ENCODE measurements at places on chromosomes 13 and 19.

DNA sequence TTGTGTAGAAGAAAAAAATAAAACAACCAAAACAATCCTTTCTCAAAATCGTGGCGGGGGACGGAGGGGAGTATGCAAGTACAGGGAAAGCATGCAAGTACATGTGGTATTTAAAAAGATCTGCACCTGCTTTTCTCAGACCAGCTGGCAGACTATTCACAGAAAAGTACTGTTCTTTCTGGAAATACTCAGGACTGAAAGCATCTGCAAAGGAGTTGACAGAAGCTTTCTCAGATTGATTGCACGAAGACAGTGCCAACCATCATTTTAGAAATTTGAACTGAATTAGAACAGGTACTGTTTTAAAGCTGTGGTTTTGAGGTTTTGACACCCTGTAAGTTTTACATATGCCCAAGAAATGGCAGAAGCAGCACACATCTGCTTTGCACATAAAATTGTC is 19.8 kb upstream of the PCDH8 start:
- no peak for DNase-seq

- DNase-seq: no peak
Measured at GRCh38 chr13:68176475-68176874, 946.3 kb upstream of the PCDH9 start.

GRCh38 chr19:3366753-3367627 is 607 bp downstream of the NFIC start:
- DNase-seq: no peak

- DNase-seq: no peak
Measured at GRCh38 chr13:32476021-32476731, 48.2 kb upstream of the N4BP2L1 start.

GRCh38 chr13:97243915-97244781 is 22.0 kb downstream of the MBNL2 start:
- DNase-seq: no peak

DNA sequence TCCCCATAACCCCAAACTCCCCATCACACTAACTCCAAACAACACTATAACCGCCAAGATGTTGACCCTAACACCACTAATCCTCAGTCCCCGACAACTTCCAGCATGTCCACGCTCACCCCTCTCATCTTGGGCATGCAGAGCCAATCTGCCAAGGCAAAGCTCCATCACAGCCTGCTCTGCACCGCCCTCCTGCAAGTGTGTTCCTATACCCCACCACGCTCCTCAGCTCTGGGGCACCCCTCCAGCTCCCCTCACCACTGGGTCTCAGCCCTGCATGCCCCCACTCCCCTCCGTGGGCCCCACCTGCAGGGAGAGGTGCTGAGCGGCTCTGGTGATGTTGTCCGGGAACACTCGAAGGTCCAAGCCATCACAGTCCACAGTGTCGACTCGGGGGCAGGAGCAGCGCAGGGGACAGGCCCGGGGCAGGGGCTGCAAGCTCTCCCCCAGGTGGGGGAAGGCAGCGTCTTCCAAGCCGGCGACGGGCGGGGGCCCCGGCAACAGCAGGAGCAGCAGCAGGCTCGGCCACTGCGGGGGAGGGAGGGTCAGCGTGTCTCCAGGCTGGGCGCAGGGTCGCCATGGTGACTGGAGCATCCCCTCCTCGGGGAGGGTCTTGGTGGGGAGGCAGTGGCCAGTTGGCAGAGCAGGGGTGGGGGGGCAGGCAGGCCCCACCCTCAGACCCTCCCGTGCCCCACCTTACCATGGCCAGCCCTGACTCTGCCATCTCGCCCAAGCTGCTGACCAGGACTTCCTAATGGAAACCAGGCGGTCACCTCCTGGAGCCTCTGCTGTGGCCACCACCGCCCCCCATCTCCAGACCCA is 527 bp downstream of the PODNL1 start:
- no peak for DNase-seq

- no peak for DNase-seq
Measured at GRCh38 chr19:48000846-48001245, 6.4 kb downstream of the ELSPBP1 start.

GRCh38 chr13:78826936-78827335 is 168.0 kb upstream of the OBI1 start:
- DNase-seq: no peak

- no peak for DNase-seq
Measured at GRCh38 chr13:32811297-32811800, 204.9 kb upstream of the KL start.

DNA sequence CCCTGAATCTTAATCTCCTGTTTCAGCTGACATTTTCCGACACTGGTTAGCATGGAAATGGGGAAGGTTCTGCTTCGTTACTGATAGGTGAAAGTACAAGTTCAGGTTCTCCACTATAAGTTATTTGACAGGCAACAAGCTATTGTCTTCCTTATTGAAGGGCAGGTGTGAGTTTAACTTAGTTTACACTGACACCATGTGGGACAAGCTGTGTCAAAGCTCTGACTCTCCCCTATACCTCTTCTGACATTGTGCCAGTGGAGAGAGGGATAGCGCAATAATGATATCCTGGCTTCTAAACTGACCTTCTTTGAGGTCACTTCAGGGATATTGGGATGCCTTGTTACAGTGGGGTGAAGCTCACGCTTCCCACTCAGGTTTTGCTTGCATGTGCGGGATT is 587.0 kb upstream of the SLITRK5 start:
- no peak for DNase-seq

GRCh38 chr19:4437103-4437502 is 20.5 kb downstream of the UBXN6 start:
- no peak for DNase-seq

GRCh38 chr19:28609091-28609755 is 603.7 kb downstream of the UQCRFS1 start:
- no peak for DNase-seq

GRCh38 chr13:100102042-100102441 is 13.1 kb downstream of the PCCA start:
- no peak for DNase-seq

GRCh38 chr13:106471957-106472543 is 63.4 kb downstream of the EFNB2 start:
- DNase-seq: no peak

DNA sequence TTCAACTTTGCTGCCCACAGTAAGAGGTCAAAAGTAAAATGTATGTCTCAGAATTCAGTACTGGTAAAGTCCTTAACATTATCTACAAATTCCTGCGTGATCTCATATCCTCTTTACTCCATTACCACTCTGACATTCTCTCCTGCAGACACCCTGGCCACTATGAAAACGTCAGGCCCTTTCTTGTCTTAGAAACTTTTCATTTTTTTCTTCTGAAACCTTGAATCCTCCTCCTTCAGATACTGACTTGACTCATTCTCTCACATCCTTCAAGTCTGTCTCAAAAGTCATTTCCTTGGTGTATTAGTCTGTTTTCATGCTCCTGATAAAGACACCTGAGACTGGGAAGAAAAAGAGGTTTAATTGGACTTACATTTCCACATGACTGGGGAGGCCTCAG is 262.3 kb downstream of the POU4F1 start:
- no peak for DNase-seq

DNA sequence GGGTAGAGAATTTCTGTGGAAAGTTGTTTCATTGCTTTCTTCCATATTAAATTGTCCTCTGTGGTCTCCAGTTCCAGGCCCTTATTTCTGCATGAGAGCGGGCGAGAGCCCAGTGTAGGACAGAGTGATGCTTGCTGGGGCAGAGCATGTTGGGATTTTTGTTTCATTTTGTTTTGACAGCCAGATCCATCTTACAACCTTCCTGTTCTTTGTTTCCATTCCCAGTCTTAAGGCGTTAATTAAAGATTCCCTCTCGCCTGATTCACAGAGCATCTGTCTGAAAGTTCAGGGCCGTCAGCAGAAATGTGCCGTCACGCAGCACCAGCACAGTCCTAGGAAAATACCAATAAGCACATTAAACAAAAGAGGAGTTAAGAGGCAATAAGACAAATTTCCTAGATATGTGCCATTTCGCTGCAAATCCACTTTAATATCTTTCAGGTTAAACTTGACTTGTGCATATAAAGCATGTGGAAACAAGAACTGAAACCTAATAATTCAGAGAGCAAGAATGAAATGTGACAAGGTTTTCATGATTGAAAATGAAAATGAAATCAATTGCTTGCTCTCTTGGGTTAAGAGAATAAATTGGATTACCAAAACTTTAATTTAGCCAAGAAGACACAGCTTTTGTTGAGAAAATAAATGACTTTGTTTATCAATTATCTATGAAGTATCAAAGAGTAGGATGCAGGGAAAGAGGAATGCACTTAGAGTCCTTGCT is 210.7 kb upstream of the SLC10A2 start:
- no peak for DNase-seq

DNA sequence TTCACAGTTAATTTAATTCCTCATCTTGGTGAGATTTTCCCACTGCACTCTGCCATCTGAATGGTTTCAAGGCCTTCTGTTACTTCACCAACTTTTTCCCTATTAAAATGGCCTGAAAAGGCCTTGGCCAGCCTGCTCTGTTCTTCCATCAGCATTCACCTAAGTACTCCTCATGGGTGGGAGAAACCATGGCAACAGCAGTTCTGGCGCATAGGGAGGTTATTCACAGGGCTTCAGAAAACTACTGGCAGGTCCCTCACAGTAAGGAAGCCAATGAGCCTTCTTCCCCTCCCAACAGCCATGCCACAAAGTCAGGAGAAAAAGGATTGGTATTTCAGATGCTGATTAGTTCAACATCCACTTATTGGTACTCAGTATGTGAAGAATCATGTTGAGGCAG is 17.2 kb upstream of the GJB2 start:
- DNase-seq: no peak

GRCh38 chr19:4429256-4429655 is 26.8 kb downstream of the CHAF1A start:
- DNase-seq: no peak

DNA sequence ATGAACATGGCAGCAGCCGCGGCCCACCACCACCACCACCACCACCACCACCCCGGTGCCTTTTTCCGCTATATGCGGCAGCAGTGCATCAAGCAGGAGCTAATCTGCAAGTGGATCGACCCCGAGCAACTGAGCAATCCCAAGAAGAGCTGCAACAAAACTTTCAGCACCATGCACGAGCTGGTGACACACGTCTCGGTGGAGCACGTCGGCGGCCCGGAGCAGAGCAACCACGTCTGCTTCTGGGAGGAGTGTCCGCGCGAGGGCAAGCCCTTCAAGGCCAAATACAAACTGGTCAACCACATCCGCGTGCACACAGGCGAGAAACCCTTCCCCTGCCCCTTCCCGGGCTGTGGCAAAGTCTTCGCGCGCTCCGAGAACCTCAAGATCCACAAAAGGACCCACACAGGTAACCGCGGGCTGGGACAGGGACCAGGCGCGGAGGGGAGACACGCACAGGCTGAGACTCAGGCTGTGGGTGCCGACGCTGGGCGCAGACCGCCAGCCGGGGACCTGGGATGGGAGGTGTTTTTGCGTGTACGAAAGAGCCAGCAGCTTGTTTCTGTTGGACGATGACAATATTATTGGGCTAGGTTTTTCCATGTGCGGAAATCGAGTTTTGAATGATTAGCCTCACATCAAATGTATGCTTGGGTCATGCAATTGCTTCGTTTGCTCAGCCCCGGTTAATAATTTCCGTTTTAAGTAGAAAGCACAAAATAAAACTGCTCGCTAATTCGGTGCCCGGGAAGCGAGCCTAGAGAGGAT is 1.3 kb downstream of the ZIC2 start:
- no peak for DNase-seq

DNA sequence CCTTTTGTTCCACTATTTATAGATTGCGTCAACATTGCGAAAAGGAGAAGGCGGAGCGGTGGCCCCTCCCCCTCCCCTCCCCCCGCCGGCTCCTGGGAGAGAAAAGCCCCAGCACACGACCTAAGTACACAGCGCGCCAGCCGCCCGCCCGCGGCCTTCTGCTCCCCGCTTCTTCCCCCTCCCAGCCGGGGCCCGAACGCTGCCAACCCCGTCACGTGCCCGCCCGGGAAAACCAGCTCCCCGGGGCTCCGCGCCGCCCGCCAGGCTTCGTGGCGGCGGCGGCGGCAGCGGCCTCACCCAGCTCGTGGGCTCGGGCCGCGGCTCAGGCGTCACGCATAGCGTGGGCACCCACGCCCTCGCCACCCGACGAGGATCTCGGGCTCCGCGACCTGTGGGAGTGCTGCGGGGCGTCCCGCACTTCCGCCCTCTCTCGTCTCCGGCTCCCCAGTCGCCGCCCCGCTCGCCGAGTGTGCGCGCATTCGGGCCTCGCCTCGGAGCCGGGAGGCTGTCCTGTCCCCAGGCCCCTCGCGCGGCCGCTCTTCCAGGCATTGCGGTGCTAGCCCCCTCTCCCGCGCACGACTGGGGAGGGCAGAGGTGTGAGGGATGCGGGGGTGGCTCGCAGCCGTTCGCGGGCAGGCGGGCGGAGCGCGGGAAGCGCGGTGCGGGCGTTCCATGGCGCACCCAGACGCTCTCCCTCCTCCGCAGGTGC is 110.5 kb downstream of the KCNRG start:
- DNase-seq: peak; percentile 85

DNA sequence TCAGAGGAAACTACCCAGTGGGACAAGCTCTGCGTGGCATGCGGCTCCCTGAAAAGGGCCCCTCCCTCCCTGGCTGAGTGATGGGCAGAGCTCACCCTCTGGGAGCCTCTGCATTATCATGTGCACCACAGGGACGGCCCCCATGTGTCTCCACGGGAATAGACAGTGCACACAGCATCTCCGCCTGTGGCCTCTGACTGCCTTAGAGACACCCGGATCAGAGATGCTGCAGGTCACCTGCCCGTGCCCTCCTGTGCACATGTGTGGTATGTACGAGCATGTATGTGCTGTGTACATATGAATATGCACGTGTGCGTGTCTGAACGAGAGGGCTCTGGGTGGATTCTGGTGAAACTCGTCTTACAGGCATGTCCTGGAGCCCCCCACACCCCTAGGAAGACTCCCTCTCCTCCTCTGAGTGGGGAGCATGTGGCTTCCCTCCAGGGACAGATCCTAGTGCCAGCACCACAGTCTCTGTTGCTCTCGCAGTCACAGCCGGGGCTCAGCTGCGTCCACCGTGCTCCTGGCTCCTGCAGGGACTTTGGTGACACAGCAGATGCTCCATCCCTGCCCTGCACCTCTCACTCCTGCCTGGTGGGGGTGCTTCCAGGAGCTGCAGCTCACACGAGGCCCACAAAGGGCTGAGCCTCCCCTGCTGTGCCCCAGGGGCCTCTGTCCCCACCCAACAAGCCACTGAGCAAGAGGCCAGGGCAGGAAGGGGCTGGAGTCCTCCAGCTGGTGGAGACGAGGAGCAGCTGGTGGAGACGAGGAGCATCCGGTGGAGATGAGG is 19.6 kb downstream of the C13orf46 start:
- no peak for DNase-seq

DNA sequence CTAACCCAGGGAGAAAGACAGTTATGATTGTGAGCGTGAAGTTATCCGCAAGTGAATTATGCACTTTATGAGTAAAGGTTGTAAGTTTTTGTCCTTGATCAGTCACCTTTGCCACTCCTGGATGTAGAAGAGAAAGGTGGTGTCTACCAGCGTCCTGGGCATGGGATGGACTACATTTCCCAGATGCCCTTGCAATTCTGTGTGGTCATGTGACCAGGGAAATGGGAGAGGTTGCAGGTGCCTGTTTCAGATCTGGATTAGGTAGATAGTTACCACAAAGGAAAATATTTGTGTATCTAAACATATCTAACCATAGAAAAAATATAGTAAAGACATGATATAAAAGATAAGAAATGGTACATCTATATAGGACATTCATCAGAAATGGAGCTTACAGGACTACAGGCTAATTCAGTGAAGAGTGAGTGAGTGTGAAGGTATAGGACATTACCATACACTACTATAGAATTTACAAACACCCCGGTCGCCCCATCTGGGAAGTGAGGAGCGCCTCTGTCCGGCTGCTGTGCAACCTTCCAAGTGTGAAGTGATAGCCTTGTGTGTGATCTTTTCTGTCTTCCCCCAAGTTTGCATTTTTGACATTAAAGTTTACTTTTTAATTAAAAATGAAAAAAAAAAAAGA is 51.6 kb upstream of the CACNA1A start:
- no peak for DNase-seq

GRCh38 chr13:110471833-110472162 is 89.7 kb downstream of the RAB20 start:
- no peak for DNase-seq
